ENCODE measurements at places on chromosomes 11 and 22.

DNA sequence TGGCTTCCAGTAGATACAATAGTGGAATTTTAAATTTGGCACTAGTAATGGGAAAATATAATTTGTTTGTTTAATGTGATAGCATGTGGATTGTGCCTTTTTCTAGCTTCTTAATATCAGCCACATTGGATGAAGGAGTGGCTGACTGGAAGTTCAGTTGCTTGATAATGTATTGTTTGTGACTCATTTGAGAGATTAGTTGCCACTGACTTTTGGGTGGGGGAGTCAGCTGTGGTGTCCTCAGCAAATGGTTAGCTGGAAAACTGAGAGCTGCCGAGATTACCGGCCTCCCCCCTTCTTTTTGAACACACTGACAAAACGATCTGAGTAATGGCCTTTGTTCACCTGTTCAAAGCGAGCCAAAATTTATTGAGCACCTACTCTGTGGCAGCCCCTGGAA lies 5.5 kb downstream of the JAM3 start:
- DNase-seq: no peak

- peak; percentile 19 for DNase-seq
Observed at GRCh38 chr11:77046060-77046501, 11.9 kb downstream of the B3GNT6 start.

GRCh38 chr11:131817687-131818188 lies 447.3 kb downstream of the NTM start:
- DNase-seq: no peak

- DNase-seq: no peak
Observed at GRCh38 chr22:40237241-40237640, 59.5 kb downstream of the TNRC6B start.

DNA sequence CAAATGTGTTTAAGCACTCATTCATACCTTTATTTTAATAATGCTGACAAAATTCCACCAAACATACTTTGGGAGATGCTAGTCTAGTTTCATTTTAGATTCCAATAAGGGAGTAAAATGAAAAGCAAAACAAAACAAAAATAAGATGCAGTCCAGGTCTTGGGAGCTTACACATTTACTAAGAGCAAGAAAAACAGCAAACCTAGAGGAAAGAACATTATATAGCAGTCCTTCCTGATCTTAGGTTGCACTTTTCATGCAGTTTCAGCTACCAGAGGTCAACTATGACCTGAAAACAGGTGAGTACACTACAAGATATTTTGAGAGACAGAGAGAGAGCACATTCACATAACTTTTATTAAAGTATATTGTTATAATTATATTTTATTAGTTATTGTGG lies 1100.9 kb downstream of the DLG2 start:
- DNase-seq: no peak

DNA sequence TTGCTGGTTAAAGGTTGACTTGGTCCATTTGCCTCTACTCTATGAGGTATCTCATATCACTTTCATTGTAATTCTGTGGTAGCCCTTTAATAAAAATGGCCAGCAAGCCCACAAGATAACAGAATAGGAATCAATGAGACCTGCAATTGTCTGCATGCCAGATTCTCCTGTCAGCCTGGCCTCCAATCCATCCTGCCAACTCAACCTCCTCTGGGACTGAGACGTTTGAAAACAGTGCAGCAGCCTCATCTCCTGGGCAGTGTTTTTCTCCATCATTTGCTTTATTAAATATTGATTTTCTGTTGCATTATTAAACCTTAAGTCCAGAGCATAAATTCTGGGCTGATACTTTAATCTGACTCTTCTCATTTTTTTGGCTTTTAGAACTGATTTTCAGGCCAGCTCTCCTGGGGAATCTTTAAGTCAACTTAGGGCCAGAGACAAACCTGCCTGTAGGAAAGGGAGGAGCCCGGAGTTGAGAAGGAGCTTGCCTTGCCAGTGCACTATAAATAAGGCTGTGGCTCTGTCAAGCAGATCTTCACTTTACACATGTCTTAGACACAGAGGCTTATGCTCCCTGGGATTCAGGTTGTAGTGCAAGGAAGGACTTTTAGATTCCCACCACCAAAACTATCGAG lies 798.0 kb downstream of the NTM start:
- no peak for DNase-seq

DNA sequence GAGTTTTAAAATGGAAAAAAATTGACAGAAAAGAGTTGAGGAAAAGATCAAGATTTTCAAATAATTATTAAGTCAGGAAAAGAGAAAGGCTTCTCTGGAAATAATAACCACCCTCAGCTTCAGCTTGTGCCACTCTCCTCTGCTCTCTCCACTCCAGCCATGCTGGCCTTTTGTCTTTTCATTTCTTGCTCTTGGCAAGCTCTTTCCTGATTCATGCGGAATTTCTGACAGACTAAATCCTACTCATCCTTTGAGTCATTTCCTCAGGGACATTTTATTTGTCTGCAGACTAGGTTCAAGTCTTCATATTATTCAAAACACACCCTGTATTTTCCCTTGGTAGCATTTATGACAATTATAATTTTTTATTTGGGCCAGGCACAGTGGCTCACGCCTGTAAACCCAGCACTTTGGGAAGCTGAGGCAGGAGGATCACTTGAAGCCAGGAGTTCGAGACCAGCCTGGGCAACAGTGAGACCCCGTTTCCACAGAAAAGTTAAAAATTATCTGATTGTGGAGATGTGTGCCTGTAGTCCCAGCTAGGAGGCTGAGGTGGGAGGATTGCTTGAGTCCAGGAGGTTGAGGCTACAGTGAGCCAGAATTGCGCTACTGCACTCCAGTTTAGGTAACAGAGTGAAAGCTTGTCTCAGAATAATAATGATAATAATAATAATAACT lies 7.8 kb upstream of the P4HA3 start:
- DNase-seq: no peak

DNA sequence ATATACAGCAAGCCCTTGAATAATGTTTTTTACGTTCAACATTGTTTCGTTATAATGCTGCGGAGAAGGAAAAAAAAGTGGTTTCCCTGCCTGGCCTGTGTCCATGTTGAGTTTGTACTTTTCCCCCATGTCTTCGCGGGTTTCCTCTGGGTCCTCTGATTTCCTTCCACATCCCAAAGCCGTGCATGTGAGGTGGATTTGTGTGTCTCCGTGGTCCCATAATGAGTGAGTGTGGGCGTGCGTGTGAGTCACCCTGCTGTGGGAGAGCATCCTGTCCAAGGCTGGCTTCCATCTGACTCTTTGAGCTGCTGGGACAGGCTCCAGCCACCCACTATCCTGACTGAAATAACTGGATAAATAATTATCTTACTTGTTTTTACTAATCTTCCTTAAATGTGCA lies 29.6 kb upstream of the SNX19 start:
- no peak for DNase-seq

Data from stimulated activated CD8-positive, alpha-beta memory T cell treated with anti-CD3 and anti-CD28 coated beads, Interleukin-7, amount 100 ng/mL, for 1 hour (primary cell).